ENCODE measurements at places on chromosomes 7 and 10. TPM values are rescaled to one million over a fixed set of nuclear protein-coding genes. Genes with fewer than 3 reads are reported as not detected.

DNA sequence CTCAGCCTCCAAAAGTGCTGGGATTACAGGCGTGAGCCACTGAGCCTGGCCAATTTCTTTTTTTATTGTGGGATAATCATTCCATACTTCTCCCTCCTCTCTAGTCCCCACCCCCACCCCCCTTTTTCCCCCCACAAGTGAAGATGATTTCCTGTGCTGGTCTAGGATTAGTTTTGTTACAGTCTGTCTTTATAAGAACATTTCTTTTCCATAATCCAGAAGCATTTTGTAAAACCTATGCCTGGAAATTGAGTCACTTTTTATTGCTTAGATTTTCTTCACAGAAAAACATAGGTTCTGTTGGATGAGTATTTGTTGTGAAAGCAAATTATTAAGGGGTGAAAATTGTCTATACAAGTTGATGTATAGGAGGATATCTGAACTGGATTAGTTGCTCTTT, 98.9 kb downstream of the KAT6B start:
- no peak for DNase-seq

DNA sequence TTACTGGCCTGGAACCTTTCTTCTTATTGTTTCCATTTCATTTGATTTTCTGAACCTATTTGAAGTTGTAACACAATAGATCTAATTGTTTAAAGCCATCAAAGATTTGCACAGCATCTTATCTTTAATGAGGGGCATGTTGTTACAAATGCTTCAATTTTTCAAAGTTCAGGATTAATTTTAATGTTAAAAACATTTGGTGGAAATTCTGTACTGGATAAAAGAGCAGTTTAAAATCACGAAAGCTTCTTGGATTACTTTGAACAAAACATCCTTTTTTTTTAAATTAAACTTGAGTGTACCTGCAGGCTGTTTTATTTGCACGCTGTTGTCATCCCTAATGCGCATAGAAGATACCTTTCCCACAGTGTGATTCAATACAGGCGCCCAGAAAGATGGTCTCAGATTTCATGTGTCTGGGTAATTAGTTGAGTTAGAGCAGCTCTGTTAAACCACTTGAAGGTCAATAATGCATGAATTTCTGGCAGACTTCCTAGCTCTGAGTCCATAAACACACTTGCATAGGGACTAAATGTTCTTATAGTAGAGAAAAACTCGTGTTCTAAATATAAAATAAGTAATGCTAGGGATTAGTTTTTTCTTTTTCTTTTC, 29.3 kb upstream of the DDX50 start:
- DNase-seq: peak; percentile 98

Gene SOSTDC1
- total RNA-seq: 21.8 TPM

DNA sequence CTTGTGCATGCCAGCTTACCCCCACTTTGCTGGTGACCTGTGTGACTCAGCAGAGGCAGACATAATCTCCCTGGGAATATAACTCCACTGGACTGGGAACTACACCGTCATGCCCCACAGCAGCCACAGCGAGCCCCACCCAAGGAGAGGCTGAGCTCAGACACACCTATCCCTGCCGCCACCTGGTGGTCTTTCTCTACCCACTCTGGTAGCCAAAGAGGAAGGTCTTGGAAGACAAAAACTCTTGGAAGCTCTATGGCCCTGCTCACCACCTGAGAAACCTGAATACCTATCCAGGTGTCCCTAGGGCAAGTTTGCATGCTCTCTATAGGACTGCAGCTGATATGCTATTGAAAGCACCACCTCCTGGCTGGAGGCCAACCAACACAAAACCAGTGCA, 48.1 kb downstream of the MYO3A start:
- no peak for DNase-seq

Gene VENTX
- not detected for total RNA-seq

- peak; percentile 37 for DNase-seq
Observed at GRCh38 chr7:140229591-140230515, 53.1 kb upstream of the KDM7A start.

DNA sequence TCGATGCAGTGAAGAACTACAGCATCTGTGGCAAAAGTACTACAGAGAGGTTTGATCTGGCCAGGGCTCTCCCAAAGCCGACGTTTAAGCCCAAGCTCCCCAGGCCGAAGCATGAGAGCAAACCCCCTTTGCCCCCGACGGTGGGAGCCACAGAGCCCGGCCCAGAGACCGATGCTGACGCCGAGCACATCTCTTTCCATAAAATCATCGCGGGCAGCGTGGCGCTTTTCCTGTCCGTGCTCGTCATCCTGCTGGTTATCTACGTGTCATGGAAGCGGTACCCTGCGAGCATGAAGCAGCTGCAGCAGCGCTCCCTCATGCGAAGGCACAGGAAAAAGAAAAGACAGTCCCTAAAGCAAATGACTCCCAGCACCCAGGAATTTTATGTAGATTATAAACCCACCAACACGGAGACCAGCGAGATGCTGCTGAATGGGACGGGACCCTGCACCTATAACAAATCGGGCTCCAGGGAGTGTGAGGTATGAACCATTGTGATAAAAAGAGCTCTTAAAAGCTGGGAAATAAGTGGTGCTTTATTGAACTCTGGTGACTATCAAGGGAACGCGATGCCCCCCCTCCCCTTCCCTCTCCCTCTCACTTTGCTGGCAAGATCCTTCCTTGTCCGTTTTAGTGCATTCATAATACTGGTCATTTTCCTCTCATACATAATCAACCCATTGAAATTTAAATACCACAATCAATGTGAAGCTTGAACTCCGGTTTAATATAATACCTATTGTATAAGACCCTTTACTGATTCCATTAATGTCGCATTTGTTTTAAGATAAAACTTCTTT, 2.3 kb downstream of the LRRTM3 start:
- DNase-seq: peak; percentile 63

DNA sequence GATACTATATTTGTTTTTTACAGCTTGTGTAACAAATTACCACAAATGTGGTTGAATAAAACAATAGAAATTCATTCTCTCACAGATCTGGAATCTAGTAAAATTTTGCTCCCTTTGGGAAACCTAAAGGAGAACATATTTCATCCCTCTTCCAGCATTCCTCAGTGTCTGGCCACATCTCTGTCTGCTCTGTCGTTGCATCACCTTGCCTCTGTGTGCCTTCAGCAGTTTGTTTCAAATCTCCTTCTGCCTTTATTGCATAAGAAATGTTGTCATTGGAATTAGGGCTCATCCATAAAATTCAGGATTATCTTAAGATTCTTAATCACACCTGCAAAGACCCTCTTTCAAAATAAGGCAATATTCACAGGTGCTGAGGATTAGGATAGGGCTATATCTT, 14.5 kb downstream of the OR2A14 start:
- no peak for DNase-seq

Gene MRLN
- 120 TPM for total RNA-seq

Gene PDLIM1
- total RNA-seq: 41.1 TPM

DNA sequence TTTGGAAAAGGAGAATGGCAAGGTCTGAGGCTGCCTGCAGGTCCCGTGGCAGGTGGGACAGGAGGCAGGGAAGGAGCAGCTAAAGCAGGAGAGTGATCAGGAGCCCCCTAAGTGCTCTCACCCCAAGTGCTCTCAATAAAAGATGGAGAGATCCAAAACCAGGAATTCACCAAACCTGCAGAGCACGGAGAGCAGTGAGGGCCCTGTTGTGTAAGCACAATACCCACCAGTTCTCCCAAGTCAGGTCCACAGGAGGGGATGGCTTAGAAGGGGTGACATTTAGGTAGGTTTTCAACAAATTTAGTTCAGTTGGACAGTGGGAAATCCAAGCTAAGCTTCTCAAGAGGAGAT, 40.8 kb downstream of the GNA12 start:
- DNase-seq: no peak

GRCh38 chr10:101666083-101666482, 28.9 kb downstream of the FBXW4 start:
- no peak for DNase-seq

Gene FGF8
- total RNA-seq: not detected

DNA sequence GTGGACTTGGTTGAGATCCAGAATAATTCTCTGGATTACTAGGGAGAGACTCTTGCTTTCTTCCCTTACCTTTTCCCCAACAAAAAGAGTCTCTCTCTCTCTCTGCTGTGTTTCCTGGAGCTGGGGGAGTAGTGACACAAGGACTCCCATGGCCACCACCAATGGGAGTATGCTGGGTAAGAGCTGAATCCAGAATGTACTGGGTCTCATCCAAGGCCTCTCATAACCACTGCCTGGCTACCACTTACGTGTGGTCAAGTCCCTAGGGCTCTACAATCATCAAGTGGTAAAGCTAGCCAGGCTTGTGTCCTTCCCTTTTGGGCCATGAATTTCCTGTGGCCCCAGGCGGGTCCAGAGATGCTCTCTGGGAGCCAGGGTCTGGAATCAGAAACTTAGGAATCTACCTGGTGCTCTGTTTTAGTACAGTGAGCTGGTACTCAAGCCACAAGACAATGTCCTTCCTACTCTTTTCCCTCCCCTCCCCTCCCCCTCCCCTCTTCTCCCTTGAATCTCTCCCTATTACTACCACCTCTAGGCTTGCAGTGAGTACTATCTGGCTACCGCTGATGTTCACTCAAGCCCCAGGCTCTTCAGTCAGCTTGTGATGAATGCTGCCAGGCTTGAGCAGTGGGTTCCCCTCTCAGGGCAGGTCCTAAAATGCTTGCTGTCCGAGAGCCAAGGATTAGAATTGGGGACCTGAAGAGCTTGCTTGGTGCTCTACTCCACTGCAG, 196.6 kb downstream of the BBS9 start:
- DNase-seq: no peak

DNA sequence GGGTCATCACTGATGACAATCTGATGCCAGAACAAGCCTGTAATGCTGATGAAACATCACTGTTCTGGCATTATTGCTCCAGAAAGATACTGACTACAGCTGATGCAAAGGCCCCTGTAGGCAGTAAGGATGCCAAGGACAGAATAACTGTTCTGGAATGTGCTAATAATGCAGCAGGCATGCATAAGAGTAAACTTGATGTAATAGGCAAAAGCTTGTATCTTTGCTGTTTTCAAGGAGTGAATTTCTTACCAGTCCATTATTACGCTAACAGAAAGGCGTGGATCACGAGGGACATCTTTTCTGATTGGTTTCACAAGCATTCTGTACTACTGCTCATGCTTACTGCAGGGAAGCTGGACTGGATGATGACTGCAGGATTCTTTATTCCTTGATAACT, 18.7 kb downstream of the LCOR start:
- DNase-seq: no peak

DNA sequence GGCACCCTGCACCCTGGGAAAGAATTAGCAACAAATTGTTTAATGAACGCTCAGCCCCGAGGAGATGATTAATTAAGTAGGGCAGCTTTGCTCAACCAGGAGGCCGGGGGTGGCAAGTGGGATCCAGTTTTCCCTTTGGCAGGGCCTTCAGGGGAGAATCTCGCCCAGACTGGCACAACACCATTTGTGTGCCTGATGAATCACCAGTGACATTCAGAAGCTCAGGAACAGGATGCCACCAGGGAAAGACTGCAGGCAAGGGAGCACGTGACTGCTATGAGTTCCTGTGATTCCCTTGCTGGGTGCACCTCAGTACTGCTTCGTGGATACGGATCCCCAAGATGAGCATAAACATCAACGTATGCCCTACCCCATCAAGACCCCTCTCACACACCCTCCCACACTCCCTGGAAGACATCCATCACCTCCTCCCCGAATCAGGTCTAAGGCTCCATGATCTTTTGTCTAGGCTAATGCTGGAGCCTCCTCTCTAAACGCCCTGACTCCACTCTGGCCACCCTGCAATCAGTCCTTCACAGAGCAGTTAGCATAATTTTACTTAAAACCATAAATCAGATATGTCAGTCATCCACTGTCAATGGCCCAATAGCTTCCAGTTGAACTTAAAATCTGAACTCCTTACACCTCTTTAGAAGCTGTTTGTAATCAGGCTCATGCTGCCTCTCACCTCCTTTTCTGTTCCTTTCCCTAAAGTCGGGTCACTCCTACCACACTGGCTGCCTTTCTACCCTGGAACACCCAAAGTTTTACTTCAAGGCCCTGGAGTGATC, 109.2 kb upstream of the AGK start:
- DNase-seq: no peak

DNA sequence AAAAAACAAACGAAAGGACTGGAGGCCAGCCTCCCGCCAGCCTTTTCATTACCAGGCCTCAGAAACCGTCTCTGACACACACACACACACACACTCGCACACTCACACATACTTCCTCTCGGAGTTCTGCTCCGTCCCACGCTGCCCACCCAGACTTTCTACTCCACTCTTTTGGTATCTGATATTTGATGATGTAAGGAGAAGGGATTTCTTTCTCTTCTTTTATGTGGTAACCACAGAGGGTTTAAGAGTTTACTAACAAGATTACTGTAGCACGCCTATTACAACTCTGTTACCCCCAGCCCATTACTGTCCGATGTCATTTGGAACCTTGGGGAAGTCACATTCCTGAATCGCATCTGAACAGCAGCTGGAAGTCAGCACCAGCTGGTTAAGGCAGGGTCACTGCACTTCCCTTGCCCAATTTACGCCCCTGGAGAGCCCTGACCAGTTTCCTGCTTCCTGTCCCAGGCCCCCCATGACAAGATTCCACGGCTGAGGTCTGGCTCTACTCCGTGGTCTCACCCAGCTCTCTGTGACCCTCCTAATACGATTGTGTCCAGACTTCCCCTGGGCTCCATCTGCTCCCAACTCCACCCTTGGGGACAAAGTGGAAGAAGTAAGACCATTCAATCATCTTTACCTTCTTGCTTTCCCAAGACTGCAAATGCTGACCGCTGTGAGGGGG, 1.1 kb downstream of the DENND2A start:
- DNase-seq: peak; percentile 78

Gene EPHB4
- total RNA-seq: 49.1 TPM

Gene FRMPD2
- total RNA-seq: not detected

DNA sequence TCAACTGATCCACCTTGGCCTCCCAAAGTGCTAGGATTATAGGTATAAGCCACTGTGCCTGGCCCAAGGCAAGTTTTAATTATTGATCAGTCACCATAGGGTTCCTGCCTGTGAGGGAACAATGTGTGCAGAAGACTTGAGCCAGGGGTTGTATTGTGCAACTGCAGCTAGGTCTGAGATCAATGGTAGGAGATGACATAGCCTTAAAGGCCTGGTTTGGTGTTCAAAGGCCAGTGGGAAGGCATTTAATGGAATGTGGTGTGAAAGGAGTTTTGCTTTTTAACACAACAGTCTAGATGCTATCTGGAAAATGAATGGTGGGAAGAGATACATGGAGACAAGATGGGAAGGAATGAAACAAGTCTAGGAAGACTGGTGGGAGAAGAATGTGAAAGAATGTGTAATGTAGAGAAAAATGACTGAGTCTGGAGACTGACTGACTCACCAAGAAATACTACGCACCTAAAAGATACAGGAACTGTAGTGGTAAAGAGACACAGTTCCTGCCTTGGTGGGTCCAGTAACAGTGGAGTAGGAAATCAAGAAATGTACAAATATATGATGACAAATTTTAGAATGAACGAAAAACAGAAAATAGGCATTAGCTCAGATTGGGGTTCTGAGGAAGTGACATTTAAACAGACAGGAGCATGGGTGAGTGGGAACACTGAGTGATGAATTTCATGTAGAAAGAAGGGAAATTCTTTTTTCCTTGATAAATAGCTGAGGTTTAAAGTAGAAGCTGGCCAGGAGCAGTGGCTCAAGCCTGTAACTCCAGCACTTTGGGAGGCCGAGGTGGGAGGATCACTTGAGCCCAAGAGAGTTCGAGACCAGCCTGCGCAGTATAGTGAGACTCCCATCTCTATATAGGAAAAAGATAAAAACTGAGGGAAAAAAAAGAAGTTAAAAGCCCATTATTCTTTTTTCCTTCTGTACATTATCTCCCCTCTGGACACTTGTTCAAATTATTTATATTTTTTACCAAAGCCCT, 9.4 kb downstream of the HNRNPF start:
- no peak for DNase-seq

- no peak for DNase-seq
Observed at GRCh38 chr10:42112331-42113157, 525.8 kb downstream of the ZNF33B start.

Measured in tongue (tissue), 3 donors.